ENCODE measurements at places on chromosomes 7 and 10. TPM values are rescaled to one million over a fixed set of nuclear protein-coding genes. Genes with fewer than 3 reads are reported as not detected.
A peak's percentile ranks its signal among the peaks of the same experiment; 100 is the strongest.

DNA sequence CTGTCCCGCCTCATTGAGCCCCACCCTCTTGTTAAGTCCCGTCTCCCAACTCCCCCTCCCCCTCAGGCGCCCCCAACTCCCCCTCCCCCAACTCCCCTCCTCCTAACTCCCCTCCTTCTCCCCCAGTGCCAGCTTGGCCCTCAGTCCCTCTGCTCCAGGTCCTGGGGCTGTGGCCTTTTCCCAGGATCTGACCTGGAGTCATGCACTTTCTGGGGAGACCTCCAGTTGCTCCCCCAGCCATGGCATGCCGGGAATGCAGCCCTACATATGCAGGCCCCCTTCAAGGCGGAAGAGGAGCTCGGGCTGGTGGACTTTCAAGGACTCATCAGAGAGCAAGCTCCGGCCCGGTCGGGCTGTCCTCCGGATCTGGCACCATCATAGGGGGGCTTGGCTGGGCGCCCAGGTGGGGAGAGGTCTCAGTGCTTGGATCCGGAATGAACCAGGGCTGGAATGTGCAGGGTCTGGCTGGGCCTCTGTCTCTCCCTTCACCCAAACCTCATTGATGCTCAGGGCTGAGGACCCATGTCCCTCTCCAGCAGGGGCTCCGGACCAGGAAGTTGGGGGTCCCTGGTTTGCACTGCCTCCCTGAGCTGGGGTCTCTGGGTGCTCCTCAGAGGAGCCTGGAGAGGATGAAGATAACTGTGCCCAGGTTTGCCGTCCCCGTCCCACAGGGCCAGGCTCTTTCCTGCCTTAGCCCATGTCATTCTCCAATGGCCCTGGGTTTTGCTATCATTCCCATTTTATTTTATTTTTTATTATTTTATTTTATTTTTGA, 41.1 kb downstream of the TMEM270 start:
- DNase-seq, result no peak

DNA sequence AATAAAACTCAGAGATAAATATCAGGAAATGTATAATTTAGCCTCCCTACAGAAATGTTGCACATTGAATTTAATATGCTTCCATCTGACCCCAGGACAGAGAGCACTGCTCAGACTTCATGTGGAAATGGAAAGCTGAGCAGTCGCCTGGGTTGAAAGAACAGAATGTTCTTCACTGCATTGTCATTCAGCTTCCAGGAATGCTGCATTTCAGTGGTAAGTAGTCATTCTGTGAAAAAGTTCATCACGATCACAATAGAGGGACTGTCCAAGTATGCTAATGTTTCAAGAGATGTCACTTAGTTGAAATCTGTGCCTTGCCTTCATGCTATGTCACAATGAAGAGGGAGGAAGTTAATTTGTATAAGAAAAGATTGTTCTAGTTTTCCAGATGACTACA, 147.3 kb downstream of the NRCAM start:
- no peak for DNase-seq

- DNase-seq, result peak; percentile 76
These were observed 30.5 kb upstream of the GNAT3 start for GRCh38 chr7:80542398-80542797.

DNA sequence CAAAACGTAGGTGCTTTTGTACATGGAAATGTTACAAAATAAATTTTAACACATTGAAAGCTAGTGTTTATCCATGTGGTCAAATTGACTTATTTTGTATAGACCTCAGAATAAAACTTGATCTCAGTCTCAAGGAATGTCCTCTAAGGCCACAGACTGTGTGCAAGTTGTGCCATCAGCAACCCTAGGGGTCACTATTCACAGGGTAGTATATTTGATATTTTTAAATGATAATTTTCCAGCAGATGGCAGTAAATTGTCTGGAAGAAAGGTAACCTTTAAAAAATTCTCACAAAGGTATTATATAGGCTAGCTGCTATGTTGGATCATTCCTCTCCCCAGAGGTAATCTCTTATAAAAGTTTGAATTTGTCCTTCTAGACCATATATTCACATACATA, 12.9 kb upstream of the SNX10 start:
- peak; percentile 50 for DNase-seq

DNA sequence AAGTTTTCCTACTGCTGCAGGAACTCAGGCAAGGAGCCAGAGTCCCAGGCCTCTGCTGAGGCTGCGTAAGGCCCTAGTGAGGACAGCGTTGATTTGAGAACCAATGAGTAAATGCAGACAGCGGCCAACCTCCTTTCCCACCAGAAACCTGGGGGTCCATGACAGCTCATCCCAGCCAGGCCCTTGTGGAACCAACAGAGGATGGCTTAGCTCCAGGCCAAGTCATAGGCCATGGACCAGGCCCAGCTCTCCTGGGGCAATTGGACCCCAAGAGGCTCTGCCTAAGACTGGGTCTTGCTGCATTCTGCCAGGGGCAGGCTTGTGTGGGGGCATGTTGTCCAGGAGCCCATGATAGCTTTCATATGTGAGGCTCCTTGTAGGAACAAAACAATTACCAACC, 65.4 kb upstream of the PPP1R3C start:
- DNase-seq, result no peak

DNA sequence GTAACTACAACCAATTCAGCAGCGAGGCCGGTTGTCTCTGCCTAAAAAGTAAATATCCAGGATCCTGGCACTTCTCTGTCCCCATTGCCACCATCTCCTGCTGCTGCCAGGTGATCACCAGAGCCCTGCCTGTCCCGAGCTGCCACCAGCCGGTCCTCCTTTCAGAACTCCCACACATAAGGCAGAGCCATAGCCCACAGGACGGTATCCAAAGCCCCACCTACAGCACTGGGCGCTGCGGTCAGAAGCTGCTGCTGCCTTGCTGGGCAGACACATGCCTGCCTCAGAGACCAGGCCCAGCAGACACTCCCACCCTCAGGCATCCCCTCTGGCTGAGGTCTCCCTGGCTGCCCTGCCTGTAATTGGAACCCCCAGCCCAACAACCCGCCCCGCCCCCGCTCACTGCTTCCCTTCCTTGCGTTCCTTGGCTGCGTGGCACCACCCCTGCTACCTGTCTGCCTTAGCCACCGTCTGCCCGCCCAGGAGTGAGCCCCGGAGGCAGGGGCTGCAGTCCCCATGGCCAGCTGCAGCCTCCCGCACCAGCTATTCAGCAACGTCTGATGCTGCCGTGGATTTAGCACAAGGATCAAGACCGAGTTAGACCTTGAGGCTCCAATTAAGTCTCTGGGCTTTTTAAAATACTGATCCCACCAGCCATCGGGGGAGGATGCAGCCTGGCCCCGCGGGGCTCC, 100.7 kb downstream of the CYTH3 start:
- no peak for DNase-seq

DNA sequence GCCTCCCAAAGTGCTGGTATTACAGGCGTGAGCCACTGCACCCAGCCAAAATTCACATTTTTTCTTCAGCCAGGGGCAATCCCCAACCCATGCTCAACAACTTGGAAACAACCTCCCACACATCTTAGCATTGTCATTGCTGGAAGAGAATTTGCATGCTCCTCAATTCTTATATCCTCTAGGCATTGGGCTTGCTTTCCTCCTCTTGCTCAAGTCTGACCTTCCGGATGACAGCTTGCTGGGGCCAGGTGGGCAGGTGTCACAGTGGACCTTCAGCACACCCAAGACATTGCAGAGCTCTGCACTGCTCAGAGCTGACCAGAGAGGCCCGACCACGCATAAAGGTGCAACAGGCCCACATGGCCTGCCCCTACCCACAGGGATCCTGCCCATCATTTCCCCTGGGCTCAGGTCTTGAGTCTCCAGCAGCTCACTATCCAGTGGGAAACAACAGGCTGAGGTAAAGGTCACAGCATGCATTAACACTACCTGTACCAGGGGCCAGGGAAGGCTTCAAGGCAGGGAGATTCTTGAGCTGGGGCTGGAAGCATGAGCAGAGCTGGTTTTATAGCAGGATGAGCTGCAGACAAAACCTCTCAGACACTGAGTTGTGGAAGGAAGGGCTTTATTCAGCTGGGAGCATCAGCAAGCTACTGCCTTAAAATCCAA, 6.8 kb upstream of the GPR15LG start:
- no peak for DNase-seq

GRCh38 chr10:45418849-45419675, 45.0 kb downstream of the ALOX5 start:
- peak; percentile 48 for DNase-seq

GRCh38 chr10:33302208-33302829, 32.1 kb downstream of the NRP1 start:
- DNase-seq, result no peak

DNA sequence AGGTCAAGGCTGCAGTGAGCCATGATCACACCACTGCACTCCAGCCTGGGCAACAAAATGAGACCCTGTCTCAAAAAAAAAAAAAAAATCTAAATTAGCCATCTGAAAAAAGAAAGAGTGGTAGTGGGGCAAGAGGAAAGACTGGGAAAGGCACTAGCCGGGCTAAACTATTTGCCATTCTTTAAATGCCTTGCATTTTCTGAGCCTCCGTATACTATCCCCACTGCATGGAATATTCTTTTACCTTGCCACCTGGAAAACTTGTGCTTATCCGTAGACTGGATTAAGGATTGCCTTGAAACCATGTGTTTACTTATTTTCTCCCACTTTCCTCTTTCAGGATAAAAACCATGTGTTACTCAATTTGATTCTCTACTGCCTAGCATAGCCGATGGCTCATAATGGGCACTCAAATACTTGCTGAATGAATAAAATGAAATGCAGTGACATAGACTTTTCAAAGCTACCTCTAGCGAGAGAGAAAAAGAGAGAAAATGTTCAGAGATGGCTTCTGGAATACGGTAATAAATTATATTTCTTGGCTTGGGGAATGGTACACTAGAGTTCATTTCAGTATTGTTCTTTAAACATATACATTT, 30.6 kb downstream of the HYCC1 start:
- no peak for DNase-seq

DNA sequence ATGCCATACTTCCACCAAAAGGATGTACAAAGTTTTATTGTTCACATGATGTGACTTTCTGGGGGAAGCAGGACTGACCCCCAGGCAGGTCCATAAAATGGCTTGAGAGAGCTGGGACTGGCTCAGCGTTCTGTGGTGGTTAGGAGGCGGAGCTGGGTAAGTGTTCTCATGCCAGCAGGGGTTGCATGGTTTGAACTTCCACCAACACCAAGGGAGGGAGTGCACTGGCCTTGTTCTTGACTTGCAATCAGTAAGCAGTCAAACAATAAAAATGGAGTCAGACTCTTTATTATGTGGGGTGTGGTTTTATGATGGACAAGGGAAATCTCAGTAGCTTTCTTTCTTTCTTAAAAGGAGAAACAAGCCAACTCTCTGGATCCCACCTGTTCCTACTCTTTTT, 95.4 kb upstream of the PRR15 start:
- no peak for DNase-seq

DNA sequence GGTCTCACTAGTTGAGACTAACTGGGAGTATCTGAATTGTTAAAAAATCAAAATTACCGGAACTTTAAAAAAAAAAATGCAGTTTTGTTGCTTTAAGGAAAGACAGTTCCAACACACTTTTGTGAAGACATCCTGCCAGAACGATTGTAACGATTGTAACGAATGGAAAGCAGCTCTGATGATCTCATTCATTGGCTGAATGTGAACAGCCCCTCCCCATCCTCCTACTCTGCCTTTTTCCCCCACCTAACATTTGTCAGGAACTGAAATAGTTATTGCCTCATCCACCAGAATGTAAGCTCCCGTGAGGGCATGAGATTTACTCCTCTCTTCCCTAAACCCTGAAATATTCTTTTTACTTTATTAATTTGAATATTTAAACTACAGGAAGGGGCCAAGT, 23.1 kb upstream of the ZC3HAV1L start:
- DNase-seq, result no peak

GRCh38 chr7:40887099-40887498, 752.3 kb downstream of the SUGCT start:
- no peak for DNase-seq

GRCh38 chr7:6317797-6318438, 45.5 kb upstream of the CYTH3 start:
- no peak for DNase-seq

Gene PIP
- not detected for total RNA-seq

Gene C7orf25
- total RNA-seq, result 3.4 TPM

Gene GOLGA7B
- 1.1 TPM for total RNA-seq

Gene CYP3A4
- total RNA-seq, result not detected

Gene ZPBP
- total RNA-seq, result not detected

Gene TAF5
- 7.7 TPM for total RNA-seq

Gene TEX36
- not detected for total RNA-seq

Data from HT-29 (cell line).